ENCODE measurements at places on chromosomes 5 and 9.

DNA sequence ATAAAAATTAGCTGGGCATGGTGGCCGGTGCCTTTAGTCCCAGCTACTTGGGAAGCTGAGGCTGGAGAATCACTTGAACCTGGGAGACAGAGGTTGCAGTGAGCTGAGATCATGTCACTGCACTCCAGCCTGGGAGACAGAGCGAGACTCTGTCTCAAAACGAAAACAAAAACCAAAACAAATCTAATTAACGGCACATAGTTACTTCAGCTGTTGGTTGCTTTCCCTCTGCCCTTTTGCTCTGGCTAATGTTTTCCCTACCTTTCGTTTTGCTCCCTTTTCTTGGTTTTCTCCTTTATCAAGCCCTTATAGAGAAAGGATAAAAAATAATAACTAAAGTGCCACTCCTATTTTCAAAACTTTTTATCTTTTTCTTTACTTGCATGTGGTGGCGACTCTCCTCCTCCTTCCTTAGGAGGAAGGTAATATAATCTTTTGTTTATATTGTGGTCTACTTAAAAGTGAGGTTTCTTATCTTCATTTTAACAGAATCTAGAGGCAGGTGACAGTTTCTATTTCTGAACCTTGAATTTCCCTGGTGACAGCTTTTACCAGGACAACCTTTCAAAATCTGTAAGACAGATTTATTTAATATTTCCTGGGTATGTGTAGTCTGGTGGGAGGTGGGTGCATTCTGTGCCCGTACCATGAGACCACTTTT lies 125.4 kb downstream of the ARHGEF28 start:
- DNase-seq, result no peak

GRCh38 chr5:156401804-156402203 lies 74.8 kb downstream of the SGCD start:
- DNase-seq, result no peak

GRCh38 chr9:74496819-74497747 lies at the start of gene RORB:
Gene RORB (plus strand): TSS chr9:74497335. CDS start chr9:74497977, 642 bp downstream.
- DNase-seq, result no peak

GRCh38 chr5:149576021-149576420 lies 5.3 kb upstream of the ARHGEF37 start:
- no peak for DNase-seq

GRCh38 chr5:158529454-158529853 lies 570.3 kb downstream of the EBF1 start:
- no peak for DNase-seq

DNA sequence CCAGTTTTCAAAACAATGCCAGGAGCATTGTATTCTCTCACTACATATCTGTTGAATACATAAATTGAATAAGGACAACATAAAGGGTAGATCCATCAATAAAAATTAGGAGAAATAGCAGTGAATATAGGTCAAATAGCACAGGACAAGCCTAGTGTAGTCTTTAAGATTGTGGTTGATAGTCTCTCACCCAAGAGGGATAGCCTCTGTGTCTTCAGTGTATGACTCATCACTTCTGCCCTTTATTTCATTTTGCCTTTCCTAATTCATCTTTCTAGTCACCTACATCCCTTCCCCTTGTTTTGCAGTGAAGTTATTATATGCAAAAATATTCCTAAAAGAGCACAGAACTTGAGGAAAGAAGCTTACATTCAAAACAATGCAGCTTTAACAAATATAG lies 335.0 kb upstream of the TUSC1 start:
- no peak for DNase-seq

- no peak for DNase-seq
Measured at GRCh38 chr5:125262782-125263181, 516.3 kb upstream of the ZNF608 start.

GRCh38 chr5:56552612-56553268 lies 262.6 kb upstream of the MAP3K1 start:
- no peak for DNase-seq

GRCh38 chr5:73381590-73382400 lies 66.8 kb downstream of the FOXD1 start:
- DNase-seq, result no peak

- DNase-seq, result no peak
Measured at GRCh38 chr9:108133101-108133500, 643.5 kb upstream of the KLF4 start.

DNA sequence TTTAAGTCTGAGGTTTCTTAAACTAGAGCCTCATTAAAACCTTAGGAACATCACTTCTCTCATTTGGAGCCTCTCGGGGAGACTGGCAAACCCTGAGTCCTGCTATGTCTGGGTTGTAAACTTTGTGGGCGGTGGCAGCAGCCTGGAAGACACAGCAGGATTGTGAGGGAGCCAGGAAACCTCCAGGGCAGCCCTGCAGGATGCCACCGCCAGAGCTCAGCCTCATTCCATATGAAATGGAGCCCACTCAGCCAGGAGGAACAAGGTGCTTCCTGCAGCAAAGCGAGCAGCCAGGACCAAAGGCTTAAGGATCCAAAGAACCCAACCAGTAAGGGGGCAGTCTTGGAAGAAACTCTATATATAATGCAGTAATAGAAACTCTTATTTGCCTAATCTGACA lies 37.9 kb upstream of the IDNK start:
- no peak for DNase-seq

DNA sequence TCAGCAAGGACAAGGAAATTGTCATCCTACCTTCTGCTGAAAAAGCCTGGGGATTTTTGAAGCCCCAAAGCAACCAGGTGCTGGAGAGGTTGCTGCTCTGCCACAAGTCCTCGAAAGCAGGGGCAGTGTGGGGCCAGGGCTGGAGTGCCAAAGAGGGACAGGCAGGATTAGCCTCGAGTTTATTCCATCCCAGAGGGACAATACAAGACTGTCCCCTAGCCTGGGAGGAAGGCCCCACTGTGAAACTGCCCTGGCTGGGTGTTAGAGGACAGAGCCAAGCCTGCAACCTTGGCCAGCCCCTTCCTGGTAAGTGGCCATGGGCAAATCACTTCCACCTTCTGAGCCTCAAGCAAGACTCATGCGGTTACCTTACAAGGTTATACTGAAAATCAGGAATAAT lies 55.1 kb downstream of the WHRN start:
- no peak for DNase-seq

- no peak for DNase-seq
Measured at GRCh38 chr5:81787474-81788242, 36.8 kb upstream of the SSBP2 start.

DNA sequence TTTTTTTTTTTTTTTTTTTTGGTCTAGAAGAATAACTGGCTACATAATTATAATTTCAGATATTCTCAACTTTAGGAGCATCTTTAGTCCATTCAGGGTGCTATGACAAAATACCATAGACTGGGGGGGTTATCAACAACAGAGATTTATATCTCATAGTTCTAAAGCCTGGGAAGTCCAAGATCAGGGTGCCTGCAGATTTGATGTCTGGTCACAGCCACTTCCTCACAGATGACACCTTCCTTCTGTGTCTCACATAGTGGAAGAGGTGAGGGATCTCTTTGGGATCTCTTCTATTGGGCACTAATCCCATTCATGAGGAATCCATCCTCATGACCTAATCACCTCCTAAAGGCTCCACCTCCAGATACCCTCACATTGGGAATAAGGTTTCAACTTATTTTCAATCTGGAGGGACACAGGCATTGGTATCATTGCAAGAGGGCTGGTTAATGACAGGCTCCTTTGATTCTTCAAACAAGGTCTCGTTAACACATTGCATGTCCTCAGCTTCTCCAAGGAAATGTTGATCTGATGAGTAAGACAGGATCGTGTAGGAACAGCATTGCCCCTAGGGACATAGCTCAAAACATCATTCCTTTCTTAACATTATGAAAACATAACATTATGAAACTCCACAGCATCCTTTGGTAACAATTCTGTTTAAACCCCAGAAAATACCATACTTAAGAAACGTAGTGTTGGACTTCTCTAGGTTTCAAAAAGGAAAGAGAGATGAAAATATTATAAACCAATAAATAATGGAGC lies 372.4 kb downstream of the SEMA5A start:
- no peak for DNase-seq

DNA sequence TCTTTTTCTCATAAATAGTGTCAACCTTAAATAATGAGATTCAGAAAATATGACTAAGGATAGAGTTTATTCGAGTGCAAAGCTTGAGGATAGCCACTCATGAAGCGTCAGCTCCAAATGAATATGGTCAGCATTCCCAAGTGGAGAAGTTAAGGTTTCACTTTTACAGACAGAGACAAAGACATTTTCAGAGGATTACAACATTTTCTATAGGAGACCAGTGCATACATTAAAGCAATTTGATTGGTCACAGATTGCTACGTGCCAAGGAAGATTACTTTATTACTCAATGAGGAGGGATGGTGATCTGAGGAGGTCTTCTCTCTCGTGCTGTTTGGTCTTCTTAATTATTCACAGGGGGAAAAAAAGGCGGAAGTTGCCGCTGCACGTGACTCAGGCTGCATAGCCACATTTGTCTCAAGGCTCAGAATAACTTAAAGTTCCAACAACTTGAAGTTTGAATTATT lies 60.1 kb upstream of the SPATA31C2 start:
- DNase-seq, result no peak

DNA sequence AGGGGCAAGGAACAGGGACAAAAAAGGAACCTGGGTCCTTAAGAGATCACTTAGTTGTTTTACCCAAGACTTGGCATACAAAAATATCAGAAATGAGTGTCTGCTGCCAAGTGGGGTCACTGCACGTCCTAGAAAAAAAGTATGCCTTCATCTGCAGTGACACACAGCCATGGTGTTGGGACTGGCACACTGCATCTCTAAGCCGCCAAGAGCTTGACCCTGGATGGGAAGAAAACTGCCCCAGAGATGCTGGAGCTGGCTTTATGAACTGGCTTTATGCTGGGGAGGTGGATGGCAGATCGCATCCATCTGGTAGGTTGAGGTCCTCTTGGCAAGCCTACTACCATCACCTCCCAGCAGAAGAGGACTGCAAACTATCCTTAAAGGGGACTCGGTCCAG lies 51.7 kb downstream of the IRF1 start:
- DNase-seq, result no peak

DNA sequence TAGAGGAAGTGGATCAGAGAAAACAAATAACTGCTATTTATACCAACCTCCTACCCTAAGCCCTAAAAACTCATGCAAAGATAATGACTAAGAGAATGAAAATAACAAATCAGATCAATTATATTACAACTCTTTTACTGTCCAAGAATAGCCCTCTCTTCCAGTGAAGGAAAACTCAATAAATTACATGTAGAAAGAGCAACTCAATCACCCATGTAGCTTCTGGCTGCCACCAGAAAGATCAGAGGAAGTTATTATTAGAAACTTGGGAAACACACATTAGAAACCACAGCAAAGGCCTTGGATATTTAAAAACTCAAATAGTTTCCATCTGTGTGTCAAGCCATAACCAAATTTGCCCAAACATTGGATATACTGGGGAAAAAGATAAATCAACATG lies 134.0 kb upstream of the TARS1 start:
- DNase-seq, result no peak

DNA sequence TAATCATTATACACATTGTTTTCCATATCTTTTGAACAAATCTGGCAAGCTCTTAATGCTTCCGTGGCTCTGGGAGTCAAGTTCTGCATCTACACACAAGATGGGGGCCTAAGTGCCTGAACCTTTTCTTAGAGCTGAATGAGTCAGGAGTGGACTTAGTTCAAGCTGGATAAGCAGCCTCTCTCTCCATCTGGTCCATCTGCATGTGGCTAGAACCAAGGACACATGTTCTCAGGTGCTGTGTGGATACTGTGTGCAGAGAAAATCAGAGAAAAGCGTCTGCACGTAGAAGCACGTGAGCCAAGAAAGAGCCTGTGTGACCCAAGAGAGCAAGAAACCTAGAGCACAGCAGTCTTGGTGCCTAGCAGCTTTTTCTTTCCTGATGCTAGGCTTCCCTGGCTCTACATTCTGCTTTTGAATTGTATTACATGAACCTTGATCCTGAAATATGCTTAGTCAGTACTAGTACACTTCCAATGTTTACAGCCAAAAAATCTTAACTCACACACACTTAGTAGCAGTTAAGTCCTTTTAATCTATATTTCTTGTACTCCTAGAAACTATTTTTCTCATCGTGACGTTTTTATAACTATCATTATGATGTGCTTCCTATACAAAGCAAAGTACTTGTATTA lies 1798.9 kb downstream of the MAT2B start:
- no peak for DNase-seq

DNA sequence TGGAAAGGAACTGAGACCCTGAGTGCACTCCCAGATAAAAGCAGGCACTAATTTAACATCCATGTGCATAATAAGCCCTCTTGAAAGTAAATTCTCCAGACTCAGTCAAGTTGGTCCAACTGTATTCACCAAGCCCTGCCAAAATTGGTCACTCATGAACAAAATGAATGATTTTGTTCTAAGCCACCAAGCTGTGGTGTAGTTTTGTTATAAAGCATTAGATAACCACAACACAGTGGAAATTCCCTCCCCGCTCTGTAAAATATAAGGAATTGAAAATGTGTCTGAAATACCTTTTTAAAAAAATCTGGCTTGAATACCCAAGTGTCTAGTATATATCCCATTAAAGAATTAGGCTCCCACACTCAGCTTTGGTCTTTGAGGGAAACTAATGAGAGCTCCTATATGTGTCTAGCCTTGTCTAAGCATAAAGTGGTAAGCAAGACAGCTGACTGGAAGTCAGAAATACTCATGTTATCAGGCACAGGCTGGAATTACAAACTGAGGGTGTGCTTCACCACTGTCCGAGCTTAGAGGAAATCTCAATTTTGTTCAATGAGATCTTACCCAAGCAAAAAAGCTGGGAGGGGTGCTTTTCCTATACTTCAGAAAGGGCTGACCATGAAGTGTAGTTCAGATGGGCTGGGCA lies 33.2 kb downstream of the IDNK start:
- DNase-seq, result no peak

GRCh38 chr5:122611406-122611805 lies 163.5 kb upstream of the SNX2 start:
- DNase-seq, result no peak

DNA sequence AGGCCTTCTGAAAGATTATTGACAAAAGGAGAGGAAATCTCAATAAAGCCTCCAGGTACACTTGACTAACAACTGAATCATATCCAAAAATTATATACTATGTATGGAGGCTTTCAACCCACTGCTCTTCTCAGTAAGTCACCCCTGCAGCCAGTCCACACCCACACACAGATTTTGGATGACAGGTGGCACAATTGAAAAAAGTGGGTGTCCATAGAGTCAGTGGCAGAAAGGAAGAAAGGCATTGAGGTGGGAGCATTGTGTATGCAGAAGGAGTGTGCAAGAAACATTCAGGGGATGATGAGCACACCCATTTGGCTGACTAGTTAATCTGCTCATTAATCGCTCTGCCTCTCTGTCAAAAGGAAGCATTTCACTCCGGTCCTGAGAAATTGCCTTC lies 150.6 kb upstream of the IL12B start:
- DNase-seq, result no peak

- DNase-seq, result no peak
Measured at GRCh38 chr9:75106857-75107256, 18.5 kb downstream of the OSTF1 start.

DNA sequence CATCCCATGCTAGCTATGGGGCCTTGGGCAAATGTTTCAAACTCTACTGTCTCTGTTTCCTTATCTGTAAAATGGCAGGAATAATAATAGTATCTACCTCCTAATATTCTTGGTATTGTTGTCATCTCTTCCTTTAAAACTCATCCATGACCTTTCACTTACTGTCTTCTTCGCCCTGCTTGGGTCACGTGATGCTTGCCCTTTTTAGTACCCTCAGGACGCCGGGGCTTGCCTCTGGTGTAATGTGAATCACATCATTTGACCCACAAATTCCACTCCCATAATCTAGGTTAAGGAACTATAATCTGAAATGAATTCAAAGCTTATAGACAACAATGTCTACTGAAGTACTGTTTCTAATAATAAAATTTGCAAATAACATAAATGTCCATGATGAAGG lies 162.7 kb downstream of the DRD1 start:
- no peak for DNase-seq
